ENCODE measurements at places on chromosomes 3 and 15. TPM values are rescaled to one million over a fixed set of nuclear protein-coding genes. Genes with fewer than 3 reads are reported as not detected.
A peak's percentile ranks its signal among the peaks of the same experiment; 100 is the strongest.

- peaks cover 16% of the 10 kb centered on the region for H3K4me1 ChIP-seq
- no peak overlapping the region for H3K27ac ChIP-seq
- no peaks in the 10 kb centered on the region for H3K27me3 ChIP-seq
- DNase-seq: no peak
- no peak overlapping the region for H3K4me3 ChIP-seq
Observed at GRCh38 chr3:10253731-10254130, 5.5 kb downstream of the TATDN2 start.

GRCh38 chr3:126533506-126533905 lies 9.6 kb downstream of the CHST13 start:
- H3K27me3 ChIP-seq: no peaks in the 10 kb centered on the region
- no peak overlapping the region for H3K4me3 ChIP-seq
- DNase-seq: no peak
- no peak overlapping the region for H3K27ac ChIP-seq
- H3K36me3 ChIP-seq: no peaks in the 10 kb centered on the region

DNA sequence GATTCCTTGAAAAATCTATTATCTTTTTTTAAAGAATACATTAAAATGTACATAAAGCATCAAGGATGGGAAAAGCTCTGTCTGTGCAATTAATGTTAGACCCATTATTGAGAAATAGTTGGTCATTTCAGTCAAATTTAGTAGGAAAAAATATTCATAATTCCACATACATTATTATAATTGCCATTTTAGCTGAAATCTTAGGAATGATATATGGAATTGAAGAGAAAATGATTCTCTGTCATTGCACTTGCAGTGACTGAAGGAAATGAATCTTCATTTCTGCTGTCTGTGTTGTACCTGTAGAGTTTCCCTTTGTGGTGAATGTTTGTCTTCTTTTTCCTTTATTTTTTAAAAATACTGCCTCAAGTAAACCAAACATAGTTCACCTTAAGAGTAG lies 473.9 kb downstream of the C3orf38 start:
- H3K36me3 ChIP-seq: no peaks in the 10 kb centered on the region
- no peak overlapping the region for H3K4me3 ChIP-seq
- no peaks in the 10 kb centered on the region for H3K4me1 ChIP-seq
- H3K27me3 ChIP-seq: no peaks in the 10 kb centered on the region
- no peak for DNase-seq
- H3K27ac ChIP-seq: no peak overlapping the region

The C3orf20 gene
- not detected for total RNA-seq

DNA sequence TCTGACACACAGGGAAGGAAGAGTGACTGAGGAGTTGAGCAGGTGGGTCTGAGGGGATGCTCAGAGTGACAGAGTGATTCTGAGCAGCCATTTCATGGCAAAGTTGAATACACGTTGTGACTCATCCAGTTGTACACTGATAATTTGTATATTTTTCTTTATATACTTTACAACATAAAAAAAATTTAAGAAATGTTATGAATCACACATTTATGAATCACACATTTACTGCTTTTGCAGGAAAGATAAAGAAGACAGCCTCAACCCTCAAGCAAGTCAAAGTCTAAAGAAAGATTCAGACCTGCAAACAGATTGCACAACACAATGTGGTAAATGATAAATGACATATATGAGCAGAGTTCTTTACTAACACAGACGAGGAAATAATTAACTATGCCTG lies 21.0 kb upstream of the CHMP2B start:
- DNase-seq: no peak
- no peaks in the 10 kb centered on the region for H3K36me3 ChIP-seq
- no peak overlapping the region for H3K4me3 ChIP-seq
- no peak overlapping the region for H3K27ac ChIP-seq
- H3K27me3 ChIP-seq: no peaks in the 10 kb centered on the region
- no peaks in the 10 kb centered on the region for H3K4me1 ChIP-seq

DNA sequence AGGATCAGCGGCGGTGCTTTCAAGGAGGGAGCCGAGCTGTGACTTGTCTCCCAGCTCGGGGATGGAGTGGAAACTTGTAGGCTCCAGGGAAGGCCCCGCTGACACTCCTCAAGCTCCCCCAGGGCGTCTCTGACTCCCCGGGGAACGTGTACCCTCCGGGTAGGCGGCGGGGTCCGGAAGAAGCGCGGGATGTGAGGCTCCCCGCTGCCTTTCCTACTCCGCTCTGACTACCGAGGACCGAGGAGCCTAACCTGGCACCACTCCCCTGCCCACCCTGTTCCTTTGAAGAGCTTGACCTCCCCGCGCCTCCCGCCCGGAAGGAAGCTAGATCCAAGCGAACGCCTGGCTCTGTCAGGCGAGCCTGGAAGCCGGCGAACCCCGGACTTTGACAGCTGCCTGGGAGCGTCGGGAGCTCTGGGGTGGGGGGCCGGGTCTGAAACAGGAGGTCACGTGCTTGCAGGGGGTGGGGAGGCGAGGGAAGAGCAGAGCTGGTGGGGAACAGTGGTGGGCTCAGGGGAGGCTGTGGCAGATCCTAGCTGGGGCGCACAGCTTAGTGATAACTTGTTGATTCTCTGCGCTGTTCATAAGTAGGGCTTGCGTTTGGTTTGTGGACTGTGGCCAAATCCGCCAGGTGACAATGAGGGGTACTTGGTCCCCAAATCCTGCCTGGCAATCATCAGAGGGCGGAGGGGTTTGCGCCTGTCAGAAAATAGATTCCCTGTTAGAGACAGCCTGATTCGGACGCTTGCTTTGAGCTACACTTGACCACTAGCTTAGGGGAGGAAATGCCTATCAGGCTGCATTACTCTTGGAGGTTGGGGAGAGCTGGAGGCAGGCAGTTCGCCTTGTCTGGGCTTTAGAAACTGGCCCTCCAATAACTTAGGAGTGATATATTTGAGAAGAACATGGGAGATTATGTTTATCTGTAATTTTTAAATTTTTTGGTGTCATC lies 1.2 kb downstream of the CLSTN2 start:
- H3K36me3 ChIP-seq: no peaks in the 10 kb centered on the region
- H3K27ac ChIP-seq: no peak overlapping the region
- peak overlapping the region; percentile 72 for H3K4me3 ChIP-seq
- DNase-seq: no peak

Data from thoracic aorta (tissue), 2 donors.